ENCODE measurements at places on chromosomes 3 and 15. TPM values are rescaled to one million over a fixed set of nuclear protein-coding genes. Genes with fewer than 3 reads are reported as not detected.

Gene PPP4R2
- total RNA-seq, result 77.9 TPM

Gene SPESP1
- not detected for total RNA-seq

Gene IQCF5
- total RNA-seq, result not detected

GRCh38 chr3:173921732-173922131, 524.2 kb downstream of the NLGN1 start:
- no peak overlapping the region for H3K27ac ChIP-seq
- no peak for DNase-seq
- no peaks in the 10 kb centered on the region for H3K4me1 ChIP-seq
- H3K36me3 ChIP-seq, result no peaks in the 10 kb centered on the region
- no peak overlapping the region for H3K4me3 ChIP-seq

GRCh38 chr15:75862796-75863195, 19.5 kb downstream of the UBE2Q2 start:
- no peak for DNase-seq
- H3K27ac ChIP-seq, result peak overlapping the region; percentile 46
- no peaks in the 10 kb centered on the region for H3K36me3 ChIP-seq

DNA sequence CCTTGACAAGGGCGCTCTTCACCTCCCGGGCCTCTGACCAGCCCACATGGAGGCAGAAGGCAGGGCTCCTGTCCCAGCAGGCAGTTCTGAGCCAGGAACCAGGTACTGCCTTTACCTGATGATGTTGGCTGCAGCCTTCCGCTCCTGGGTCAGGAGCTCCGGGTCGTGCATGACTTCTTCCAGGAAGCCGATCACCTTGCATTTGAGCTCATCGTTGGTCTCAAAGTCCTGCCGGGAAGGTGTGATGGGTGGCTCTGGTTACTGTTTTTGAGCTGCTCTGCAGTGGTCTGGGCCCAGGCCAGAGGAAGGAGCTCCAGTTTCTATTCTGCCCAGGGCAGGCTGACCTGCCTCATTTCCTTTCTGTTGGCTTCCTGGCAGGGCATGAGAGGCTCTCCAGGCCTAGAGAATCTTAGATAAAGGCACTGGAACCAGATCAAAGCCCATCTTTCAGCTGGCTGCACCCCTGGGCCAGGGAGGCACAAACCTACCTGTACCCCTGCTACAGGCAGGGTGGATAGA, 53.2 kb upstream of the CTSH start:
- peaks cover 8% of the 10 kb centered on the region for H3K27me3 ChIP-seq
- no peak for DNase-seq
- H3K27ac ChIP-seq, result no peak overlapping the region
- peaks cover 3% of the 10 kb centered on the region for H3K4me1 ChIP-seq
- no peaks in the 10 kb centered on the region for H3K36me3 ChIP-seq
- H3K4me3 ChIP-seq, result no peak overlapping the region

DNA sequence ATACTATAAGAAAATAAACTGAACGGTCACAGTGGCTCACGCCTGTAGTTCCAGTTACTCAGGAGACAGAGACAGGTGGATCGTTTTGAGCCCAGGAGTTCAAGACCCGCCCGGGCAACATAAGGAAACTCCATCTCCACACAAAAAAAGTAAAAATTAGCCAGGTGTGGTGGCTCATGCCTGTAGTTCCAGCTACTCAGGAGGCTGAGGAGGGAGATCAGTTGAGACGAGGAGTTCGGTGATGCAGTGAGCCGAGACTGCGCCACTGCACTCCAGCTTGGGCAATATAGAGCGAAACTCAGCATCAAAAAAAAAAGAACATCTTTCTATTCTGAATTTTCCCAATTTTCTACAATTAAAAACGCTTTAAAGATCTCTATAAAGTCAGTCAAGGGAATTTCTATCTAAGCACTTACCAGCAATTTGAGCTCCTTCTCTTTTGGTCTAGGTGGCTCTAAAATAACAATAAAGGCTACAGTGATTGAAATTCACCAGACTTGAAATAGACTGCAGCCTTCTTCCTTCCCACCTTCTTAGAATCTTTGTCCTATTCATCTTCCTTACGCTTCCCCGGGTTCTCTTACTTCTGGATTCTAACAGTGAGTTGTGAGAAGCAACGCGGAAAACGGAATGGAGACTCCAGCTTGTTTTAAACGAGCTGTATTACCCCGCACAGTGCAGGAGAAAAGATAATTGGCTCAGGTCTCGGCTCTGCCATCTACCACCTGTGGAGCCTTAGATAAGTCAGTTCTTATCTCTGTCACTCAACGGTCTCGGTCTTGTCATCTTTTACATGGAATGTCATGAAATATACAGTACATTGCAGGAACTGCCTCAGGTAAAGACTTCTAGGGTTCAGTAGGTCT, 812 bp upstream of the SEC62 start:
- peaks cover 5% of the 10 kb centered on the region for H3K27me3 ChIP-seq
- peak overlapping the region; percentile 94 for H3K4me3 ChIP-seq
- no peak for DNase-seq
- H3K27ac ChIP-seq, result peak overlapping the region; percentile 95

Measured in glutamatergic neuron (in vitro differentiated cells).